Muscle of back (tissue), 13 donors: ENCODE measurements at places on chromosomes 11 and 22. TPM values are rescaled to one million over a fixed set of nuclear protein-coding genes. Genes with fewer than 3 reads are reported as not detected.

UCP3 gene
- polyA plus RNA-seq: 4.2 TPM

C11orf21 gene
- 6.0 TPM for polyA plus RNA-seq

DNA sequence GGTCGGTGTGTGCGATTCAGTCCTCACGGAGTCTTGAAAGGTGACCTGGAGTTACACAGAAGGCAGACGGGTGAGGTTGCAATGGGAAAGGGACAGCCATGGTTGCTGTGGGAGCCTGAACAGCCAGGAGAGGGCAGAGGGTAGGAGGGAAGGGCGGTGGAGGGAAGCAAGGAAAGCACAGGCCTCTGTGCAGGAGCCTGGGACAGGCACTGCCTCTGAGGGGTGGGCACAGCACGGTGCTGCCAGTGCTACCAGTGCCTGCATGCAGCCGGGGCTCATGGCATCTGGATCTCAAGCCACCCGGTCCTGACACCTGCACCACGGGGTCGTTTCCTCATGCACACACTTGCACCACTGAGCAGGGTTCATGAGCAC is 401.0 kb downstream of the TBC1D22A start:
- DNase-seq: no peak

DNA sequence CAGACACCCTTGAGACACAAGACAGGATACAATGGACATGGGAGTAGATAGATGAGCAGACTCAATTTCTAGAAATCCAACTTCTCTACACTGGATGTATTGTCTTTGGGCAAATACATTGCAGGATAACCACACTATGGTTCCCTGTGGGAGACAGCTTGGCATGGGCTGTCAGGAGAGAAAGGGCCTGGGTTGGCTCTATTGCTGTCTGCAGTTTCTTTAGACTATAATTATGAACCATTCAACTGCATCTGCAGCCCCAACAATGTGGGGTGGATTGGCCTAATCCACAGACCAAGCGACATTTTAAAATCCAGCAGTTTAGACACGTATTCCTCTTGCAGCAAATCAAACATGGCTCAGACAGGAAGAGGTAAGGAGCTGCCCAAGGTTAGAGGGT is 60.3 kb downstream of the ETS1 start:
- DNase-seq: no peak

KIAA1671 gene
- polyA plus RNA-seq: 35.4 TPM

DNA sequence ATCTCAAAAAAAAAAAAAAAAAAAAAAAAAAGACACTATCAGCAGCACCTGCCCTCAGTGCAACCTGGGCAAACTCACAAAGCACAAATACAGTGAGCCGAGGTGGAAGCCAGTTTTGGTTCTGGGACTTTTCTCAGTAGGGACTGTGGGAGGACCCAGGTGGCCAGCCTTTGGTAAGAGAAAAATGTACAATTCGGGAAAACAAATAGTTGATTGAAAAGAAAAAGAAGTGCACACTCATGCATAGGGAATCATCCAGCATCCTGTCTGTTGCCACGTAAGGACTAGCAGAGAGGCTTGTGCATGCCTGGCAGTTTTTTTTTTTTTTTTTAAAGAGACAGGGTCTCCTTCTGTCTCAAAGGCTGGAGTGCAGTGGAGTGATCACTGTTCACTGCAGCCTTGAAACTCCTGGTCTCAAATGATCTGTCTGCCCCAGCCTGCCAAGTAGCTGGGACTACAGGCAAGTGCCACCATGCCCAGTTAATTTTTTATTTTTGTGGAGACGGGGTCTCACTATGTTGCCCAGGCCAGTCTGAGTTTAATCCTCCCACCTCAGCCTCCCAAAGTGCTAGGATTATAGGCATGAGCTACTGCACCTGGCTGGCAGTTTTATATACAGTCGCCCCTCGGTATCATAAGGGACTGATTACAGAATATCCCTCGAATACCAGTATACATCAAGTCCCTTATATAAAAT is 36.7 kb downstream of the TPST2 start:
- DNase-seq: no peak

GRCh38 chr11:128852327-128853023 is 14.6 kb downstream of the KCNJ1 start:
- no peak for DNase-seq

SLC35F2 gene
- polyA plus RNA-seq: 3.7 TPM

DNA sequence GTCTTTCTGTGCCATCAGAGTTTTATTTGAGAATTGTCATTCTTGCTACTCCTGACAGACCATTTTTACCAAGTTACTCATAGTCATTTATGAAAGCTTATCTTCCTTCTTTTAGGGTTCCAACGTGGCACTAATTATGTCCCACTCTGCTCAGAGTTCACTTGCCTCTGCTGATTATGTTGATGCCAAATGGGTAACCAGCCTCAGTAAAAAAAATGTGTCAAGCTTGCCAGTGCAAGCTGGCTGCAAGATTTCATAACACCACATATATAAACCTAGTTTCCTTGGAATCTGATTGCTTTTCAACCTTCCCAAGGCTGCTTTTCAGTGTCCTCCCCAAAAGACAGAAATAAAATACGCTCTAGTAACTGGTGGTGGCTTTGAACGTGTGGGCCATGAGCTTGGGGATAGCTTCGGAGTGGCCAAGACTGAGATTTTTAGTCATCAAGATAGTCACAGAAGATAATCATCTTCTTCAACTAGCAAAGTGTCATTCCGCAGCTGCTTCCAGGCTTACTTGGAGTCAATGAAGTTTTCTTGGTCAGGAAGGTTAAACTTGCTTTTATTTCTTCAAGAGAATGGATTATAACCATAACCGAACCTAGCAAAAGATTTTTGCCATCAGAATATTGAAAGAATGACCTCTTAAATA is 29.5 kb upstream of the APOA1 start:
- no peak for DNase-seq

- no peak for DNase-seq
Observed at GRCh38 chr22:29693671-29694070, 26.1 kb upstream of the CABP7 start.

DNA sequence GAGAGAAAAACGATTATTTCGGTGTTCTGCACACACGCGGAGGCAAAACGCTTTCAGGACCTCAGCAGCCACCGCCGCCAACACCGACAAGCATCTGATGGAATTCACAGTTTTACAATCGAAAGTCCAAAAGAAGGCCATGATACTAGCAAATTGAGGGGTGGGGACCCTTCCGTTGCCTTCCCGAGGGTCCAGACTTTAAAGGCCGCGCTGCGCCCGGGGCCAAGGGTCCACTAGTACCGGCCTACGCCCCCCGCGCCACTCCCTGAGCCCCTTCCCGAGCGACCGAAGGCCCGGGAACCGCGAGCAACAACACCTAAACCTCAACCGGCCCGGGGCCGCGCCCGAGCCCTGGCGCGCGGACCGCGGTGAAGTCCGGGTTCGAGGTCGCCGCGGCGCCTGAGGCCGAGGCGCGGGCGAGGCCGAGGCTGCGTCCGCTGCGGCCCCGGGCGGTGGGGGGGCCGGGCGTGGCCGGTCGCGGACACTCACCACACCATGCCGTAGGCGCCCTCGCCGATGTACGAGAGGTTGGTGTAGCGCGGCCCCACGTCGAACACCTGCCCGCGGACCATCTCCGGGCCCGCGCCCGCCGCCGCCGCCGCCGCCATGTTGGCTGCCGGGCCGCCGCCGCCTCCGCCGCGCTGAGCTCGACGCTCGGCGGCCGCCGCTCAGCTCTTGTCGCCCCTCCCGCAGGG is 465 bp downstream of the MAPK1 start:
- peak; percentile 27 for DNase-seq

CD82 gene
- 53.6 TPM for polyA plus RNA-seq

DNA sequence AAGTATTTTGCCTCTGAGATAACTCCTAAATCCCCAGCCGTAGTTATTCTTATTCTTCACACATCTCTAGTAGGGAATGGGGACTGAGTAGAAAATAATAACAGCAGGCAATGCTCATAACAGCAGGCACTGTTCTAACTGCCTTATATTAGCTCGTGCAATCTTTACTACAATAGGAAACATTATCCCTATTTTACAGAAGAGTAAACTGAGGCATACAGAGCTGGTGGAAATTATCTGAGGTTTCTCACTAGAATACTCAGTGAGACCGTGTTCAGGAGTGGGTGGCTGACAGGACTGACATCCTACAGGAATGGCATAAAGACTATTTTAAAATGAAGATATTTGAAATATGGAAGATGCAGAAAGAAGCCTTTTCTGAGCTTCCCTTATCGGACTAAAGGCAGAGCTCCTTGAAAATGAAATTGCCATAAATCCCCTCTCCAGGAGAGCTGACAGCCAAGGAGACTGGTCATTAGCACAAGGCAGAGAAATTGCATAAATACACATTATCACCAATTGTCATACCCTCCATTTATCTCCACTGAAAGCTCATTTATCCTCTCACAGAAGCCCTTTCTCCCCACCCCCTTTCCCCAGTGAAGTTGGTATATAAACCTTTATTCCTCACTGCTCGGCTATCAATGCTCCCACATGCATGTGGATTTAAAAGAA is 93.9 kb downstream of the RASSF10 start:
- no peak for DNase-seq

DNA sequence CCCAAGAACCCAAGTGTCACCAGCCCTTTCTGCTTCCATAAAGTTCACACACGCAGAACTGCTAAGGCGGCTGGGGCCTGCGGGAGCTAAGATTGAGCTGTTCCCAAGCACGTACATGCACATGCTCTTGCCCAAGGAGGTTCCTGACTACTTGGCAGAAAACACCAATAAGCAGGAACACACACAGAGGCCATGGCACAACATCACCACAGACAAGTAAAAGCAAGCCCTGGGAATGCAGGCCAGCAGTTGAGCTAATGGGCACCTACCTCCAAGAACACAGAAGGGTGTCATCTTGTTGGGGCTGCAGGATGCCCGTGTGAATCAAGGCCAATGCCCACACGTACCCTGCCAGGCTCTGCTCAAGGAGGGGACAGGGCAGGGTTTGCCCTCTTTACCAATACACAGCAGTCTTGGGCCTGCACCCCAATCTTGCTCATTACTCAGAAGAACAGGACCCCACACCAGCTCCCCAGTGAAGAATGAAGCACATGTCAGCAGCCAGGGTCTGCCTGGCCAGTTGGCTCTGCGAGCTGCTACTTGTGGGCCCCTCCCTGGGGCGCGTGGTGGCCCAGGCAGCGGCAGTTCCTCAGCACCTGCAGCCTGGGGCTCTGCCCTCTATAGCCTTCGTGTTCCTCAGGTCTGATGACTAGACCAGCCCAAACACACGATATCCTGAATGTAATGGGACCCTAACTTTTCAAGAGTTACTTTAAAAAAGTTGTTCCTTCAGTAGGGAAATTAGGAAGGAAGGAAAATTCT is 32.3 kb upstream of the CYP2D6 start:
- DNase-seq: no peak

DNA sequence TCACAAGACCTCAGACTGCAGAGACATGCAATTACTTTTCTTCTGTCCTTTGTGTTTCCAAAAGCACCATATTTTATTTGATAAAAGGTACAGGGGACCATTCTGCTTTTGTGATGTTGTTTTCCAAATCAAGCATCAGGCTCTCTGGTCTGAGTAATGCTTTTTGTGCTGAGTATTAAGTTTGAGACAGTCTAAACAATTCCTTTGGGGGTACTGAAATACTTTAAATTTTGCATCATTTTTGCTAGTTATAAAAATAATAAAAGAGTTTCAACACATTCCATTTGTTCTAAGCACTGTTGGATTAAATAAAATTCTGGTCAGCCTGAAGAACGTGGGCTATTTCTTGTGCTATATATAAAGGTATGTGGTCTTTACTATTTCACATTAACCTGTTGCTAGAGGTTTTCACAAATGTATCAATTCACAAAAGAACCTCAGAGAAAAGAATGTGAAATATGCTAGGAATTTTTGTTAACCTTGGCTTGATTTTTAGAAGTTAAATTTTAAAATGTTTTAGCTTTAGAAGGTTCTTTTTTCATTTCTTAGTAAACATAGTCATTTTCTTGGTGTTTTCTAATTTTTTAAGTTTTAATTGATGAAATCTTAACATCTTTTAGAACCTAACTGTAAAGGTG is 61.6 kb downstream of the C22orf31 start:
- DNase-seq: no peak

GRCh38 chr11:126658306-126659056 is 303.0 kb downstream of the ST3GAL4 start:
- DNase-seq: no peak

- no peak for DNase-seq
Observed at GRCh38 chr11:121482231-121483129, 29.7 kb upstream of the SORL1-AS1 start.
